ENCODE measurements at places on chromosomes 2 and 18.

DNA sequence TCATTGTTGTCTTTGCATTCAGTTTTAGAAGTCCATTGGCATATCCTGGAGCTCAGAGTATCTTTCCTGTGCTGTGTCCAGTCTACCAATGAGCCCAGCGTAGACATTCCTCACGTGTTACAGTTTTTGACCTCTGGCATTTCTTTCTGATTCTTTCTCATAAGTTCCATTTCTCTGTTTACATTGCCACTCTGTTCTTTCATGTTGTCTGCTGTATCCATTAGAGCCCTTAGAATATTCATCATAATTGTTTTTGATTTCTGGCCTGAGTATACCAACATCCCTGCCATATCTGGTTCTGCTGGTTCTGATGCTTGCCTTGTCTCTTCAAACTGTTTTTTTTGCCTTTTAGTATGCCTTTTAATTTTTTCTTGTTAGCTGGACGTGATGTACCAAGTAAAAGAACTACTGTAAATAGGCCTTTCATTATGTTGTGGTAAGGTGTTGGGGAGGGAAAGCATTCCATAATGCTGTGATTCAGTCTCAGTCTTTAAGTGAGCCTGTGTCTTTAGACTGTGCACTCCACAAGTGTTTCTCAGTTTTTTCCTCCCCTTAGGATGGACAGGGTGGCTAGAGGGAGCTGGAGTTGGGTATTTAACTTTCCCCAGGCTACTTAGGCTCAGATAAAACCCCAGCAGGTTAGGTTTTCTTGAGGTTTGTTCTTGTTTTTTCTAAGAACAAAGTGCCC is 35.6 kb downstream of the CEP192 start:
- no peak for DNase-seq

DNA sequence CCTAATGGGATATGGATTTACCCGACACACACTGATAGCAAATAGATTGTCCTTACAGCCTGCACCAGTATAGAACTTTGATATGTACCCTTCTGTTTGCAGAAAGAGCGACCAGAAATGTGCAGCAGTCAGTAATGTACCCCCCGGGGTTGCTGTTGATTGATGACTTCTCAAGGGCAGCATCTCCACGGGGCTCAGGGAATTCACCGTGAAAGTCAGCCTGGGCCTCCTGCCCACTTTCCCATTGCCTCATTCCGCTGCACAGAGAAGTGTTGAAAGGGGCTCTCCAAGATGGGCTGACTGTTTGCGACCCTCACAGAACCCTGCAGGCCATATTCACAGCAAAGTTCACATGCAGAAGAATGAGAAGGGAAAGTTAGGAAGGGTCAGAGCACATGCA is 241.3 kb downstream of the PRKCE start:
- DNase-seq: no peak

GRCh38 chr2:199977984-199978415 is 22.6 kb downstream of the MAIP1 start:
- peak; percentile 60 for DNase-seq

DNA sequence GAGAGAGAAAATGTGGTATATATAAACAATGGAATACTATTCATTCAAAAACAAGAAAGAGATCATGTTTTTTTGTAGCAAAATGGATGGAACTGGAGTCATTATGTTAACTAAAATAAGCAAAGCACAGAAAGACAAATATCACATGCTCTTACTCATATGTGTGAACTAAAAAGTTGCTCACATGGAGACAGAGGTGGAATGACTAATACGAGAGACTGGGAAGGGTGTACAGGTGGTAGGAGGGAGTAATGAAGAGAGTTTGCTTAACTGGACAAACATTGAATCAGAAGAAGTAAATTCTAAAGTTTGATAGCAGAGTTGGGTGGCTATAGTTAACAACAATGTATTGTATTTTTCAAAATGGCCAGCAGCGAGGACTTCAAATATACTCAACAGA is 1080.7 kb upstream of the CHAC2 start:
- DNase-seq: no peak

DNA sequence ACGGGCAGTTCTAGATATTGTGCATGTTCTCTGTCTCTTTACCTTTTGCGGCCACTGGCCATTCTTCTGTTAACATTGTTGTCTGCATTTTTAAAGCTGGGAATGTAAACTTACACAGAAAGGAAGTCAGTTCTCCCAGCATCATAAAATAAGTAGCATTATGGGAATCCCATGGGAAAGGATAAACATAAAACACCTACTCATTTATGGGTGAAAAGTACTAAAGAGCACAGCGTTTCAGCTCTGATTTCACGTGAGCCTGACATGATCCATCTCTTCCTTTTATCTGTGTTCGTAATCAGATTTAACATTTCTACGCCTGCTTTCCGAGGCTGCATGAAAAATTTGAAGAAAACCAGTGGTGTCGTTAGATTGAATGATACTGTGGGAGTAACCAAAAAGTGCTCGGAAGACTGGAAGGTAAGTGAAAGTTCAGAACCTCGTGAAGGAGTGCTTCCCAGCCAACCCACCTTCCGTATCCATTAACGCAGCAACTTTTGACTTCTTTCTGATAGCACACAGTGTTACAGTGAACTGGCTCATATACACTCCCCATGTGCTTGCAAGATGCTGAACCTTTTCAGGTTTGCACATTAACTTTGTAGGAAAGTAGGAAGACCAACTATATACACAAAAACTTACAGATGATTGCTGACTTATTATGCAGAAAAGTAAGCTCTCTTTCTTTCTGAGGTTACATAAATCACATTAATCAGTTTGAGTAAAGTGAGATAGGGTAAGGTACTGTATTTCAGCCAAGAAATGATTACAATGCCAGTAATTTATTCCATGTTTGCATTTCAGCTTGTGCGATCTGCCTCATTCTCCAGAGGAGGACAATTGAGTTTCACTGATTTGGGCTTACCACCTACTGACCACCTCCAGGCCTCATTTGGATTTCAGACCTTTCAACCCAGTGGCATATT is 86.5 kb upstream of the TTC39C start:
- DNase-seq: no peak

- no peak for DNase-seq
Measured at GRCh38 chr2:40113997-40114396, 334.9 kb upstream of the THUMPD2 start.

DNA sequence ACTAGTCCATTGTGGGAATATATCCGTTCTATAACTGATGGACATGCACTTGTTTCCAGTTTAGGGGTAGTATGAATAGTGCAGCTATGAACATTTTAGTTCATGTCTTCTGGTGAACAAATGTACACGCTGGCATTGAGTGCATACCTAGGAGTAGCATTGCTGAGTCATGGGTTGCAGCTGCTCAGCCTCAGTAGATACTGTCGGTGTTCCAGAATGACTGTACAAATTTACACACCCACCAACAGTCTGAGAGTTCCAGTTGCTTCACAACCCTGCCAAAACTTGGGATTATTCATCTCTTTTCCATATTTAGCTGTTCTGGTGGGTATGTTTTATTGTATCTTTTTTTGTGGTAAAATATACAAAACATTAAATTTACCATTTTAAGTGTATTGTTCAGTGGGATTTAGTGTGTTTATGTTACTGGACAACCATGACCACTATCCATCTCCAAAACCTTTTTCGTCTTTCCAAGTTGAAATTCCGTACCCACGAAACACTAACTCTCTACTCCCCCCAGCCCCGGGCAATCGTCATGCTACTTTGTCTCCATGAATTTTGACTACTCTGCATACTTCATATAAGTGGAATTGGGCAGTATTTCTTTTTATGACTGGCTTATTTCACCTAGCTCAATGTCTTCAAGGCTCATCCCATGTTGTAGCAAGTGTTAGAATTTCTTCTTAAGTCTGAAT is 281.0 kb downstream of the PRKCE start:
- DNase-seq: no peak

GRCh38 chr2:85516653-85517389 is 22.1 kb upstream of the MAT2A start:
- no peak for DNase-seq

DNA sequence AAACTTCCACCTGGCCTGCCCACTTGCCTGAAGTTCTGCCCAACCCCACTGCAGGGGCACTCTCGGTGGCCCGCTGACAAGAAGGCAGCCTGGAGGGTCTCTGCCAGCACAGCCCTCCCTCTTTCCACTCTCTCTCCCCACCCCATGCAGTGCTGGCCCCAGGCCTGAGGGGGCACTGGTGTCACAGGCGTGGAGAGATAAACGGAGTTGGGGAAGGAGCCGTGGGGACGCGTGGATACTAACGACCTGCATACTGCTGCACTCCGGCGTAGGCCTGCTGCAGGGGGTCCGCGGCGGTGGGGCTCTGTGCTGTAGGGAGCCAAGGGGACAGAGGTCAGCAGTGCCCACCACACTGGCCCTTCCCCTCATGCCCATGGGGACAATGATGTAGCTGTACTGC is 299.3 kb downstream of the CELF4 start:
- peak; percentile 80 for DNase-seq

GRCh38 chr2:9802576-9802993 is 40.7 kb upstream of the TAF1B start:
- DNase-seq: peak; percentile 55

GRCh38 chr2:166573391-166573790 is 79.3 kb upstream of the SCN7A start:
- peak; percentile 72 for DNase-seq

DNA sequence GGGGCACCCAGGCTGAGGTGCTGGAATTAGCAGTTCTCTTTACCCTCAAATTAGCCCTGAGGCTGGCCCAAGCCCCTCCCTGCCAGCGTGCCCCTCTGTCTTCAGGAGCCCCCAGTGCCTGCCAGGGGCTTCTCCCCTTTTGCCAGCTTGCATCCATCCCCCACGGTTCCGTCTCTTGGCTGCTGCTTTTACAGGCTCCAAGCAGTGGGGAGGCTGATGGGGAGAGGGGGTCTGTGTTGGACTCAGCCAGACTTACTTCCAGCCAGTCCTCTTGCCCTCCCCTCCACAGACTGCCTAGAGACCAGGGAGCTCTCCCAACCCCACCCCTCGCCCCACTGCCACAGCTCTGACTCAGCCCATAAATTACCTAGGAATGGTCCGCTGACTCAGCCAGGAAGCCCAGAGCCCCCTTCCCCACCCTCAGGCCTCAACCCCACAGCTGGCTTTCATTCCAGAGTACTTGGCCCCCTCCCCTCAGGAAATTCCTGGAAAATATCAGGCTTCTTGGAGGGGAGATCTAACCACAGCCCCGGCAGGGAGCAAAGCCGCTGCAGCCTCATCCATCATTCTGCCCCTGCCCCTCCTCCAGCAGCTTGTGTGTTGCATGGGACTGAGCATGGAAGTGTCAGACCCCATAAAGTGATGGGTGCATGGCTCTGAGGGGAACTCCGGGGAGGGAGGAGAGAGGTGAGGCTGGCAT is 184.6 kb downstream of the ZFP36L2 start:
- peak; percentile 100 for DNase-seq

GRCh38 chr2:197464175-197464574 is 10.8 kb downstream of the COQ10B start:
- DNase-seq: no peak

- no peak for DNase-seq
Measured at GRCh38 chr2:231765496-231765929, 15.6 kb downstream of the PDE6D start.

Data from islet precursor cell (in vitro differentiated cells).